Right renal cortex interstitium (tissue), 3 donors: ENCODE measurements at places on chromosomes 5 and 9.
A peak's percentile ranks its signal among the peaks of the same experiment; 100 is the strongest.

GRCh38 chr5:52694648-52695047 lies 93.1 kb upstream of the ITGA1 start:
- DNase-seq, result no peak

- DNase-seq, result no peak
Measured at GRCh38 chr5:176748073-176748966, 62.0 kb upstream of the UNC5A start.

DNA sequence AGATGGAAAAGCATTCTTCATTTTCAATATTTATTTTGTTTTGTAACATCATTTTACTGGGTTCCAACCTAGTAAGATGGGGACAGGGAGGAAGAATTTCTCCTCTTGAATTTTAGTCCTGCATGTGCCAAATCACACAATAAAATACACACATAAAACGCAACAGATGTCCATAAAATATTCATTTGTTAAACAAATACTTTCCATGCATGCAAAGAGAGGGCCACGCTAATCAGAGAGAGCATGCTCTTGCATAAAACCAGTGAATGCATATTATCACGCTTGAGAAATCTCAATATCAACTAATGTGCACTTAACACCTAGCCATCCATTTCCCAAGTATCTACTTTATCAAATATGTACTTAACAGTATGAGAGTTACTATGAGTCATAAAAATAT lies 212.6 kb upstream of the TARS1 start:
- no peak for DNase-seq

DNA sequence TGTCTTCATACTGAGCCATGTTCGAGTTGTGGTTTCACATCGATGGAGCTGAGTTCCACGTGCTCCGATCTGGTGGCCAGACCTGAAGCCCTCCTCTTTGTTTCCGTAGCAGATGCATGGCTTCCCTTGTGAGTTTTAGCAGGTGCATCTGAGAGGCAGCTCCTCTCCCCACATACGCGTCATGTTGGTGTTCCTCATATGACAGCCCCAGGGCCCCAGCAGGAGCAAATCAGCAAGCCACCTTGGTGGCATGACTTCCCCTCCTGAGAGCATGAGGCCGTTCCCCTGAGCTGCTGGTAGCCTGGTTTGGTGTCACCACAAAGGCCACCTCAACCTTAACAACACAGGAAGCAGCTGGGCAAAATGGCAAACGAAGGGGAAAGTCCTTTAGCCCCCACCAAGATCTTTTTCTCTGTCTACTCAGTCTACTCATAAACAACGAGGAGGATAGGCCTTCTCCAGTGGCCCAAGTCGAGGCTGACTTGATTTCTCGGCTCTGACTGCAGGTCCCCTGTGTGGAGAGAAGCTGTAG lies 5.9 kb downstream of the CYFIP2 start:
- no peak for DNase-seq

DNA sequence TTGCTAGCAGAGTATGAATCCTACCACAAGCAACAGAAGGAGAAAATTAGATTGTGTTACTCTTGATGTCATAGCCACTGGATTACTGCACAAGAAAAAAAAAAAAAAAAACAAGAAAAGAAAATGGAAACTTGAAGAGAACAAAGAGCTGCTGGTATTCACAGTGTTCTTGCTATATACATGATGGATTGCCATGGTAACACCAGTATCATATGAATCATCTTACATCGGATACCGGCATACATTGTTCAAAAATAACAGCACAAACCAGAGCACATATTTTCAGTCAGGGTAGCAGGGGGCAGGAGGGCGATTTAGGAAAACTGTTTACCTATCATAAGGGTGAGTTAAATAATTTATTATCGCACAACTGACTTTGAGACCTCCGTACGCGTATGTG lies 472.9 kb downstream of the PDE4D start:
- DNase-seq, result no peak

GRCh38 chr9:84059936-84060335 lies 79.3 kb downstream of the RMI1 start:
- DNase-seq, result no peak

- DNase-seq, result no peak
Measured at GRCh38 chr5:61586096-61587084, 254.3 kb downstream of the ZSWIM6 start.

DNA sequence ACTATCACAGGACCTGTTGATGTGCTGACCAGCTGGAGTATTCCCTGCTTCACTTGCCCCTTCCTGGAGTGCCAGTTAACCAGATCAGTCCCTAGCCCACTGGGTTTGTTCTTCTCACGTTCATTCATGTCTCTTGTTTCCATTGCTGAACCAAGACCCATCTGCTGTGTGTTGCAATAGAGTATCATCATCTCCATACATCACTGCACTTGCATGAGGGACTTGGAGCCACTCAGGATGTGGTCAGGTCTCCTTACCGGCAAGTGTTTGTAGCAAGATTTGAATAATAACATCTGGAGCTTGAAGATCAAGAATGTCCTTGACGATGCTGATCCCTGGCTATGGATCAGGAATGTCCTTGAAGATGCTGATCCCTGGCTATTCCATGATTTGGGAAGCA lies 358.6 kb downstream of the IRX1 start:
- DNase-seq, result no peak

DNA sequence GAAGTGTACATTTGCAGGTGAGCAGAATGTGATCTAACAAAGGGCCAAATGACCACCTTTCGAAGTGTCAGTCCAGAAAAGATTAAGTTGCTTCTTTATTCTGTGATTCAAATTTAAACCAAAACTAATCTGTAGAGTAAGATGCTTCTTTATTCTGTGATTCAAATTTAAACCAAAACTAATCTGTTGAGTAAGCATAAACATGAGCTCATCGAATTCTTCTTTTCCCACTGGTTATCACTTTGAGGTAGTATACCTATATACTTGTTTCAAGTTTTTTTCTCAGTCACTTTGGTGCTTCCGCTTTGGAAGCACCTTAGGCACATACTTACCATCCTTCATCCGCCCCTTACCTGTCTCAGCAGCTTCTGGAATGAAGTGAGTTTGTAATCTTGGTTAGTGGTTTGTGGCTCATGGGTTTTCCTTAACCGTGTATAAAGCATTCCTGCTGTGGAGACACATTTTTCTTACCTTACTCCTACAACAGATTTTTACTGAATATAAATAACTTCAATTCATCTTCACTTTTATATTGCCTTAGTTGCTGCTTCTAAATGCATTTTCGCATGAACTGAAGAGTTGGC lies 40.7 kb upstream of the CTXN3 start:
- no peak for DNase-seq

GRCh38 chr5:168531987-168532864 lies 3.1 kb downstream of the FBLL1 start:
- DNase-seq, result no peak

DNA sequence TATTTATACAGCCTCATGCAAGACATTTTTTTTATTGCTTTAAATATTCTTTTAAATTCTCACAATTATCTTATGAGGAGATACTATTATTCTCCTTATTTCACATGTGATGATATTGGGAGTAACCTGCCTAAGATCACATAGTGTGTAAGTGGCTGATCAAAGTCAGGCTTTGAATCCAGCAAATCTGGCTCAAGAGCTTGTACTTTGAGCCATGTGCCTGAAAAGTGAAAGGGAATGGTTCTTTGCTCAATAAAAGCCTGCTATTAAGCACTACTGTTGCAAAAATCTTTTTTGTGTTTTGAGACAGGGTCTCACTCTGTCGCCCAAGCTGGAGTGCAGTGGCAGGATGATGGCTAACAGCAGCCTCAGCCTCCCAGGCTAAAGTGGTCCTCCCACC lies 35.1 kb downstream of the PWWP2A start:
- no peak for DNase-seq

DNA sequence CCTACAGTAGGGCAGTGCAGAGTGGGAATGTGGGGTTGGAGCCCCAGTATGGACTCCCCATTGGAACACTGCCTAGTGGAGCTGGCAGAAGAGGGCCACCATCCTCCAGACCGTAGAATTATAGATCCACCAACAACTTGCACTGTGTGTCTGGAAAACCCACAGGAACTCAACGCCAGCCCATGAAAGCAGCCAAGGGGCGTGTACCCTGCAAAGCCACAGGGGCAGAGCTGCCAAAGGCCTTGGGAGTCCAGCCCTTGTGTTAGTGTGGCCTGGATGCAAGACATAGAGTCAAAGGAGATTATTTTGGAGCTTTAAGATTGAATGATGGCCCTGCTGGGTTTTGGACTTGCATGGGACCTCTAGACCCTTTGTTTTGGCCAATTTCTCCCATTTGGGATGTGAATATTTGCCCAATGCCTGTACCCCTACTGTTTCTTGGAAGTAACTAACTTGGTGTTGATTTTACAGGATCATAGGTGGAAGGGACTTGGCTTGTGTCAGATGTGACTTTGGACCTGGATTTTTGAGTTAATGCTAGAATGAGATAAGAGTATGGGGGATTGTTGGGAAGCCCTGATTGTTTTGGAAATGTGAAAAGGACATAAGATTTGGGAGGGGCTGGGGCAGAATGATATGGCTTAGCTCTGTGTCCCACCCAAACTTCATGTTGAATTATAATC lies 266.8 kb downstream of the SEMA5A start:
- DNase-seq, result no peak

GRCh38 chr5:148311484-148311883 lies 739 bp upstream of the SPINK7 start:
- no peak for DNase-seq

GRCh38 chr5:74337984-74338310 lies 302.6 kb downstream of the ENC1 start:
- DNase-seq, result no peak

GRCh38 chr9:13688990-13689600 lies 409.6 kb upstream of the MPDZ start:
- peak; percentile 8 for DNase-seq

DNA sequence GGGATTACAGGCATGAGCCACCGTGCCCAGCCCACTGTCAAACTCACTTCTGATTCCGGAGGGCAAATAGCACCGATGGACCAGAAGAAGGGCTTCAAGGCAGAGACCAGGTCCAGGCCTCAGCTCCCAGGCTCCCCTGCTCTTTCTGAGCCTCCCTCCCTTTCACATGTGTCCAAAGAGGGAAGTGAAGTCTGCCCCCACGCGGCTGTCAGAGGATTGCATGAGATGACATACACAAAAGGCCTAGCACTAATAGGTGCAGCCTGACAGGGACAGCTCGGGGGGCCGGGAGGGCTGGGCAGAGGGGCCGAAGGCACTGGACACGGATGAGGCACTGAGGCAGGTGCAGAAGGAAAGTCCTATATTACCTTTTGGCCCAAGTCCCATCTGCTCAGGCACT lies 16.1 kb downstream of the FBP1 start:
- no peak for DNase-seq

DNA sequence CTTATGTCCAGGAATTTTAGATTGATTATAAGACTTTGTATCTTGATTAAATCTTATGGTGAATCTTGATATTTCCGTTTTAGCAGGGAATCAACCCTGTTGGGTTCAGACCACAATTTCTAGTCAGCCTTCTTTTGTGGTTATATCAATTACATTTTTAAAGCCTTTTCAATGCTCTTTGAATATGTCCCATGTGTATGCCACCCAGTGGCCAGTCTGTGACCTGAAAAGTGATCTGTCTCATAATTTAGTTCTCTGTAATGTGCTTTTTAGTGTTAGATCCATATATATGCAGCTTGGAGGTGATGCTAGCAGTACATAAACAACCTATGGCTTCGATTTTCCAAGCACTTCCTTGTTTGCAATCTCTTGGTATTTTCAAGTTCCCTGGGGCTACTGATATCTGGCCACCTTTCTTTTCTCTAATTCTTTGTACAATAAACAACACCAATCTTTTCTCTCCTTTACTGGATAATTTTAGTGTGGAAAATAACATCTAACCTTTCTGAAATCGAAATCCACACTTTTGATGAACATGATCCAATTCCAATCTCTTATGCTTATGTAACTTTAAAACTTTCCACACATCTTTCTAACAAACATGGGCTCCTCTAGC lies 28.8 kb downstream of the PDE8B start:
- DNase-seq, result no peak

GRCh38 chr5:106610041-106610440 lies 1060.7 kb downstream of the EFNA5 start:
- no peak for DNase-seq

DNA sequence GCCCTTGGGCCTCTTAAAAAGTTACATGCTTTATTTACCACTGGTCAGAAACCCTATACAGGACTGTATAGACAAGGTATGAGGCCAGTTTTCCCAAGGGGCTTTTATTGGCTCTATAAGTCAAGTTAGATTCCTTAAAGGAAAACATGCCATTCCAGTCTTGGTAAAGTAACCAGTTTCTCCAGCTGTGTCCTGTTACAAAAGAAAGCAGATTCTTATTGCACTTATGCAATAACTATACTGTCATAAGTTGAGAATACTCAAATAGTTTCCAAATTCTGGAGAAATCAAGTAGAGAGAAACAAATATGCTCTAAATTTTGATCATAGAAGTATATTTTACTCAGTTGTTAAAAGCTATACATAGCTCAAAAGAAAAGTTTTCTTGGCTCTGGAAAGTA lies 47.2 kb downstream of the PTGS1 start:
- no peak for DNase-seq

DNA sequence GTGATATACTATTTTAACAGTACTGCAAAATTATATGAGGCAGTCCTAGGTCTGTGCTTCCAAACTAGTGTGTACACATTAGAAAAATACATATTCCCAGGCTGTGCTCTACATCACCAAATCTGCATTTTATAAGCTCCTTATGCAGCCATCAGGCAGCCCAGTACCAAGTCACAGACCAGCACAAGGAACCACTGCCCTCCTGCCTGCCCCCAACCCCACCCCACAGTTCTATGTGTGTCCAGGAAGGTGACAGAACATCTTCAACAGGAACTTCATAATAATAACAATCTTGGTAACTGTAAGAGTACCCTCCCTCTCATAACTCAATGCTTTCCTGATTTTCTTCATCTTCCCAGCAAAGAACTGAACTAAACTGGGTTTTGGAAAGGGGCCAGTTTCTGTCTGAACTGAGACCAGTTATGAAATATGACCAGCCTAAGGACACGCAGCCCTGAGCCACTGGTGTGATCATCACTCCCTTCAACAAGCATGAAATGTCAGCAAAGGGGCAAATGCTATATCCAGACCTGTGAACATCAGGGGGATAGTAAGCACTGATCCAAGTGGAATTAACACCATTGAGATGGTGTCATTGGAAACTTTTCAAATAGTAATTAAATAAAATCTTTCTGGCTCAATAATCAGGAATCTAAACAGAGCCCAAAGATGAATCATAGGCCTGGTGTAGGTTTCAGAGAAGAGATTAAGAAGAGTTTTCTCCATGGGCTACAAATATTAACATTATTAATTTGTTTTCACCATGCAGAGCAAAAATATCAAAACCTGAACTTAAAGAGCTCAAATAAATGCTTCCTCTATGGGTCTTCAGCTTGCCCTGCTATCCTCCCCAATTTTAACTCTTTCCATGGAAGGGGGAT lies 82.1 kb downstream of the DPYSL3 start:
- DNase-seq, result no peak

GRCh38 chr9:78542491-78543181 lies 245.7 kb downstream of the PSAT1 start:
- DNase-seq, result no peak

- no peak for DNase-seq
Measured at GRCh38 chr9:28976250-28976649, 1403.0 kb upstream of the C9orf72 start.
